CD14-positive monocyte (primary cell): ENCODE measurements at places on chromosomes 1 and 21. TPM values are rescaled to one million over a fixed set of nuclear protein-coding genes. Genes with fewer than 3 reads are reported as not detected.

DNA sequence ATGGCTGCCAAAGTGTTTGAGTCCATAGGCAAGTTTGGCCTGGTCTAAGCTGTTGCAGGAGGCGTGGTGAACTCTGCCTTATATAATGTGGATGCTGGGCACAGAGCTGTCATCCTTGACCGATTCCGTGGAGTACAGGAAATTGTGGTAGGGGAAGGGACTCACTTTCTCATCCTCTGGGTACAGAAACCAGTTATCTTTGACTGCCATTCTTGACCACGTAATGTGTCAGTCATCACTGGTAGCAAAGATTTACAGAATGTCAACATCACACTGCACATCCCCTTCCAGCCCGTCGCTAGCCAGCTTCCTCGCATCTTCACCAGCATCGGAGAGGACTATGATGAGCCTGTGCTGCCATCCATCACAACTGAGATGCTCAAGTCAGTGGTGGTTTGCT, 215.8 kb upstream of the JUN start:
- H3K4me3 ChIP-seq, result no peak overlapping the region
- peaks cover 4% of the 10 kb centered on the region for H3K4me1 ChIP-seq
- no peaks in the 10 kb centered on the region for H3K36me3 ChIP-seq
- no peak overlapping the region for H3K27ac ChIP-seq

DNA sequence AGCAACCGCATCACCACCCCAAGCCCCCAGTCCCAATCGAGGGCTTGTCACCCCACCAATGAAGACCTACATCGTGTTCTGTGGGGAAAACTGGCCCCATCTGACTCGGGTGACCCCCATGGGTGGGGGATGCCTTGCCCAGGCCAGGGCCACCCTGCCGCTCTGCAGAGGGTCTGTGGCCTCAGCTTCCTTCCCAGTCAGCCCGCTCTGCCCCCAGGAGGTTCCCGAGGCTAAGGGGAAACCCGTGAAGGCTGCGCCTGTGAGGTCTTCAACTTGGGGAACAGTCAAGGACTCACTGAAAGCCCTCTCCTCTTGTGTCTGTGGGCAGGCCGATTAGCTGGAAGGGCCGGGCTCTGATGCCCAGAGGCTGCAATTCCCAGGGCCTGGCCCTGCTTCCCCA, 2.0 kb downstream of the SRARP start:
- no peaks in the 10 kb centered on the region for H3K27me3 ChIP-seq
- no peak overlapping the region for H3K4me3 ChIP-seq
- DNase-seq, result no peak
- no peaks in the 10 kb centered on the region for H3K36me3 ChIP-seq

DNA sequence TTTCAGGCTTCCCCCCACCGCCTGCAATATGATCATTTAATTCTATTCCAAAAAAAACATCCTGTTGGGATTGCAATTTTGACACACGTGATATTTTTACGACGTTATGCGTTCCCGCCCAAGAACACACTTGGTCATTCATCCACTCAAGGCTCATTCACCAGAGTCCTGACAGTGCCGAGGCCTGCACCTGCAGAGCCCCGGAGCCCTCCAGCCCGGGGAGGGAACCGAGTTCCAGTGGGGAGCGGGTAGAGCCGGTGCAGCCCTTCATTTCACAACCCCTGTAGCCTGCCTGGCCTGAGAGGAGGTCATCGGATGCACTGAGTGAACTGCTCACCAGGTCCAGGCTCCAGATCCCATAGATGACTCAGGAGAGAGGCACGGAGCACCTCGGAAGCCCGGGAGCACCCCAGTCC, 156.0 kb upstream of the BACE2 start:
- H3K27ac ChIP-seq, result no peak overlapping the region
- H3K4me3 ChIP-seq, result no peak overlapping the region
- no peaks in the 10 kb centered on the region for H3K36me3 ChIP-seq

- DNase-seq, result peak; percentile 95
- H3K4me1 ChIP-seq, result peaks cover 94% of the 10 kb centered on the region
- H3K27me3 ChIP-seq, result no peaks in the 10 kb centered on the region
- H3K4me3 ChIP-seq, result no peak overlapping the region
Observed at GRCh38 chr1:165854101-165854845, 26.9 kb downstream of the UCK2 start.

DNA sequence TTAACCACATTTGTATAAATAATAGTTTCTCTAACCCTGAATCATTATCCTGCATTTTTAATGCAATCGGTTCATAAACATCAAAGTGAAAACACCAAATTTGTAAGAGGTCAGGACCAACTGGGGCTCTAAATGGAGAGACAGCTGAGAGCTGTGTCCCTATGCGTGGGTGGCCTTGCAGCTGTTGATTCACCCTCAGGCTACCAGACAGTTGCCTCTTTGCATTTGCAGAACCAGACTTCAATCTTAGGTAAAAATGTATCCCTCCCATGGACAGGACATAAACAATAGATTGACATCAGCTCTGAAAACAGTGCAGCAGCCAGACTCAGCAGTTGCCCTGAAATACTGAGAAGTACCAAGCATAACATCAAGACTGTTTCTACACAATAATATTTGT, 8.8 kb upstream of the TGFB2 start:
- H3K27ac ChIP-seq, result no peak overlapping the region
- H3K27me3 ChIP-seq, result no peaks in the 10 kb centered on the region
- H3K4me3 ChIP-seq, result no peak overlapping the region
- no peaks in the 10 kb centered on the region for H3K4me1 ChIP-seq
- no peak for DNase-seq

- no peaks in the 10 kb centered on the region for H3K27me3 ChIP-seq
- no peak for DNase-seq
- H3K36me3 ChIP-seq, result no peaks in the 10 kb centered on the region
- no peak overlapping the region for H3K27ac ChIP-seq
- H3K4me1 ChIP-seq, result no peaks in the 10 kb centered on the region
Observed at GRCh38 chr1:34479731-34480130, 275.1 kb upstream of the GJB5 start.

GRCh38 chr1:47828978-47829377, 168.2 kb downstream of the TRABD2B start:
- no peaks in the 10 kb centered on the region for H3K27me3 ChIP-seq
- no peak for DNase-seq
- no peaks in the 10 kb centered on the region for H3K4me1 ChIP-seq
- no peak overlapping the region for H3K27ac ChIP-seq
- no peaks in the 10 kb centered on the region for H3K36me3 ChIP-seq

GRCh38 chr1:74513411-74514300, 1.2 kb upstream of the LRRC53 start:
- no peaks in the 10 kb centered on the region for H3K27me3 ChIP-seq
- H3K36me3 ChIP-seq, result no peaks in the 10 kb centered on the region
- H3K4me3 ChIP-seq, result no peak overlapping the region
- DNase-seq, result no peak
- no peak overlapping the region for H3K27ac ChIP-seq
- H3K4me1 ChIP-seq, result no peaks in the 10 kb centered on the region

- no peak overlapping the region for H3K27ac ChIP-seq
- no peak overlapping the region for H3K4me3 ChIP-seq
- DNase-seq, result no peak
- H3K4me1 ChIP-seq, result no peaks in the 10 kb centered on the region
Observed at GRCh38 chr1:79259390-79260336, 253.1 kb upstream of the ADGRL4 start.

DNA sequence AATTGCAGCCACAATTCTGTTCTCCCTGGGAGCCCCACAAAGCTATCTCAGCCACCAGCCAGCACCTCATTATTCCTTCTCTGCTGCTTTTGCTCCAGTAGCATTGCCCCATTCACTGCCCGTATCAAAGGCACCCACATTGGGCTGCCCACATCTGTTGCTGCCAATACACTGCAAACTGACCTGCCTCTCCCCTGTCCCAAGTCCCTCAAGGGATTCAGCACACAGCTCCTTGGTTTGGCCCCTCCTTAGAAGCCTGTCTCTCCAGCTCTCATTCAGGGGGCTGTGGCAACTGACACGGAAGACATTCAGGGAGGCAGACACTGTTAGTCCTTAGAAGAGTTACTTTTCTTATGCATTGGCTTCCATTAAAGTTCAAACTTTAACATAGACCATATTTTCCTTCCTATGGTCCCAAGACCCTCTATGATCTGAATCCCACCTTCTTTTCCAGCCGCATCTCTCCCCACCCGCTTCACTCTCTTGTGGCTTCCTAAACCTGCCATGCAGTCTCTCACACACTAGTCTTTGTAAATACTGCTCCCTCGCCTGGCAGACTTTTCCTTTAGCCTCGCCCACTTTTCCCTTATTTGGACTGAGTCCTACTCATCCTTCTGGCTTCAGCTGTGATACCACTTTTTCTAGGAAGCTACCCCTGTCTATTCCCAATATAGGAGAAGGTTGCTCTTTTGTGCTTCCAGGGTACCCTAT, 19.3 kb upstream of the KLHDC8A start:
- H3K4me1 ChIP-seq, result no peaks in the 10 kb centered on the region
- DNase-seq, result no peak
- H3K36me3 ChIP-seq, result no peaks in the 10 kb centered on the region
- no peak overlapping the region for H3K27ac ChIP-seq

DNA sequence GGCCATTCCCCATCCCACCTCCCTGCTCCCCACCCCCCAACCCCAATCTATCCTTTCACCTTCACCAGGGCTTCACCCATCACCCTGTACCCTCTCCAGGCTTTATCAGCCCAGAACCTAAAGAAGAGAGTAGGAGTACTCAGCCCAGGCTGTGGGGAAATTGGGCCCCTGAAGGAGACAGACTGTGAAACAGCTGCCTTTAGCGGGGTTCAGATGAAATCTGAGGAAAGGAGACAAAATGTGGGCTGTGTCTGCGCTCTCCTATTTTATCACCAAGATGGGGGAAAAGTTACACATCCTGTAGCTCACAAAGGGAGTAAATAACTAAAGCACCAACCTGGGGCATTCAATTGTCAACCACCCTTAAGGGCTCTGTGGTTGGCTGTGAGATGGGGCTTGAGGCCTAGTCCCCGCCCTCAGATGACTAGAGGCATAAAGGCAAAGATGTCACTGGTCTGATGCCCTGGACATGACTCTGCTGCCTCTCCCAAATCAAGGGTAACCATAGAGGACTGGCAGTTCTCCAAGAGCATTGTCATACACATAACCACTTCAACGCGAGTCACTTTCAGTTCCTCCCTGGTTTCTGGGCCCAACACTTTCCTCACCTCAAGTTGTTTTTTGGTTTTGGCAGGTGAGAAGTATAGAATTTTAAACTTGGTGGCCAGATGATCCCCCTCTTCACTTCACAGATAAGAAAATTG, 30.0 kb downstream of the SLC27A3 start:
- H3K27ac ChIP-seq, result peak overlapping the region; percentile 96
- peaks cover 23% of the 10 kb centered on the region for H3K36me3 ChIP-seq
- H3K27me3 ChIP-seq, result no peaks in the 10 kb centered on the region
- no peak overlapping the region for H3K4me3 ChIP-seq

CD55 gene
- polyA plus RNA-seq, result 221 TPM

ITLN1 gene
- 1.1 and 1.2 TPM in 2 replicates for polyA plus RNA-seq

TP73 gene
- 0.42 TPM for polyA plus RNA-seq

S100A7A gene
- polyA plus RNA-seq, result not detected

AGO3 gene
- polyA plus RNA-seq, result 6.4 and 8.3 TPM in 2 replicates

FCER1G gene
- 2,686 TPM for polyA plus RNA-seq

B3GALT5 gene
- polyA plus RNA-seq, result not detected
